NCI-H1417 treated with DMSO at 0.1 percent for 48 hours (cell line): ENCODE measurements at places on chromosomes 1 and 21.

GRCh38 chr1:10726355-10726754, 70.1 kb downstream of the CASZ1 start:
- no peak for DNase-seq

- no peak for DNase-seq
Measured at GRCh38 chr1:153032677-153033308, 1.8 kb downstream of the SPRR1B start.

GRCh38 chr1:96865731-96866685, 144.4 kb downstream of the PTBP2 start:
- DNase-seq: no peak

DNA sequence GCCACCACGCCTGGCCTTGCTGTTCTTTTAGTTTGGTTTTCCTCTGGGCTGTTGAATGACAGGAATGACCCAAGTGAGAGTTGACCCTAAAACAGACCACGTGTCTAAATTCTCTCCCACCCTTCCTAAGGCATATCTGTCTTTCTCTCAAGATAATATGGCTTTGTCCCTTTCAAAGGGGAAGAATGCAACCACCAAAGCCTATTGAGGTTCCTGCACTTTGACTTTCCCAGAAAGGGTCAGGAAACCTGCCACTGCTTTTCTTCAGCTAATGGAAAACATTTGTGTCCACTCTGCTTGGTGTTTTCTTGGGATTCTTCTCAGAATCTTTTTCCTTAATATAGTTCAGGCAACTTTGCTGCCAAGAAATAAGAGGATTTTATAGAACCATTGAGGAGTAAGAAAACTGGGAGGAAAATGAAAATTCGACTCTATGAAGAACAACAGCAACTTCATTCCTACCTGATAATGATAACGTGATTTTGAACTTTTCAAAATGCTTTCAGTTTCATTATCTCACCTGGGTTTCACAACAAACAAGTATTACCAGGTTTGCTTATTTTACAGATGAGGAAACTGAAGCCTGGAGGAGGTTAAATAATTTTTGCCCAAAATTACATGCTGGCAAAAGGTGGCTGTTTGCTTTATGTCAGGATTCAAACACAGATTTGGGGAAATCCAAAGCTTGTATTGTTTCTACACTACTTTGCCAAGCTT, 6.9 kb downstream of the PLPP3 start:
- no peak for DNase-seq

- no peak for DNase-seq
Measured at GRCh38 chr1:81073580-81073979, 727.2 kb upstream of the ADGRL2 start.

DNA sequence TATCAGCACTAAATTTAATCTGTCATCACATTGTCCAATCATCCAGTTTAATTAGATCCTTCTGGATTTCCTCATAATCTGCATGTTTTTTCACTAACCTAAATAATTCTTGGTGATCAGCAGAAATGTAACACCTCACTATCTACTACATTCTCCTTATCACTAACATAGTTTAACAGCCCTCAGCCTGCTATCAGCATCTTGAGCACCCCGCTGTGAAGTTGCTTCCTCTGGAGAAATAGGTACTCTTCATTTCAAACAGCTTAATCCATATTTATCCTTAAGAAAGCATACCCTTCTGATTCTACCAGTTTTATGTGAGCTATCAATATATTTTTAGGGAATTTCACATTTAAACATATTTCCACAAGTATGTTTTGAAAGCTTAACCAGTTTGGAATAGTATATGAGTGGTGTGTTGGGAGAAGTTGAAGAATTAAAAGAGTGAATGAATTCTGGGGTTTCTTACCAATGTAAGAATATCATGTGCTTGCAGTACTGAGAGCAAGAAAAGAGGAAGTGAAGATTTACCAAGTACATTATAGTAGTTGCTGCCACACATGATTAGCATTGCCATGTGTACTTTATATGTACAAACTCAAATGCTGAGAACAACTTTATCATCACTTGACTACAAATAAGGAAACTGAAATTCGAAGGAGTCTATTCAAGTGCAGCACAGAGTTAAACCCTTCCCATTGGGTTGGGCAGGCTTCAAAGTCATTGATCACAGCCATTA, 771.1 kb upstream of the ADGRL4 start:
- DNase-seq: no peak

DNA sequence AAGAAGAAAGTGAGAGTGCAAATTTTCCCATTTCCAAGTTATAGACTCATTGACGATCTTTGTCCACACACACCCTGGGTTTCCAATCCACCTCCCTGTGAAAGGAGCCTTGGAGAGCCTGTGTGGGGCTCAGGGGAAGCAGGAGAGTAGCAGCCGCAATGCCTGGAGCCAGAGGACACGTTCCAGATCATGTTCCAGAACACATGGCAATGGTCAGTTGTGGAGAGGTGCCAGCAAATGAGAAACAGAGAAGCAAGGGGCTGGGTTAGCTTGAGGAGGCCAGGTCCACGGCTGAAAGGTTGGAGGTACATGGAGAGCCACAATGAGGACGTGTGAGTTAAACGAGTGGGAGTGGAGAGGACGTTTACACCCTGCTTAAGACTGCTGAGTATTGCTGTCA, 33.0 kb upstream of the SIPA1L2 start:
- DNase-seq: no peak

DNA sequence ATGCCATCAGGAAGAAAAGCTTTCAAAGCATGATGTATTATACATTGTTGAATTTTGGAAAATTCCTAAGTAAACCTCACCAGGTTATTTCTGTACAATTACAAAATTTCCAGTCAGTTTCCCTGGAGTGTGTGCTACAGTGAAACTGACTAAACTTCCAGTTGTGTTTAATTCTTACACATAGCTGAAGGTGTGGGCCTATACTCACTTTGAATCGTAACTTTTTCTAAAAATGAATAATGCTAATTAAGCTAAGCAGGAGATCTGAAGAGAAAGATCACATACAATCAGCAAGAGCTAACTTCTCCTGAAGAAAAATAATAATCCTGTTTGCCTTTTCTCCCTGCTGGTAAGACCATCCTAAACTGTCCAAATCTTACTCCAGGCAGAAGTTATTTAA, 537.2 kb upstream of the PBX1 start:
- DNase-seq: no peak

- no peak for DNase-seq
Measured at GRCh38 chr1:167767761-167768160, 46.0 kb downstream of the MPZL1 start.

DNA sequence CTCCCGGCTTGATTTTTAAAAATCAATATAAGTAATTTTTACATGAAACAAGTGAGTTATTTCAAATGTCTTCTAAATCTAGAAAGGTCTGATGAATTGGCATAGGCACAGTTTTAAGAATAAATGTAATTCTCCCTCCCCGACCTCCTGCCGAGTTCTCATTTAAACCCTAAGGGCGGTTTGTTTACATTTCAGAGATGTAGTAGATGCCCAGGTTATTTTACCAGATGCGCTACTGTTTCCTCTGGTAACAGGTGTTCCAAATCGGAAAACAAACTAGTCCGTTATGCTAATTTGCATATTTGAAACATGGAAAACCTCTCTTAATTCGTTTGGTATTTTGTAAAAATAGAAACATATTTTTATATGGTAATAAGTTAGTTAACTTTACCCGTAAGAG, 53.8 kb upstream of the CFAP126 start:
- no peak for DNase-seq

DNA sequence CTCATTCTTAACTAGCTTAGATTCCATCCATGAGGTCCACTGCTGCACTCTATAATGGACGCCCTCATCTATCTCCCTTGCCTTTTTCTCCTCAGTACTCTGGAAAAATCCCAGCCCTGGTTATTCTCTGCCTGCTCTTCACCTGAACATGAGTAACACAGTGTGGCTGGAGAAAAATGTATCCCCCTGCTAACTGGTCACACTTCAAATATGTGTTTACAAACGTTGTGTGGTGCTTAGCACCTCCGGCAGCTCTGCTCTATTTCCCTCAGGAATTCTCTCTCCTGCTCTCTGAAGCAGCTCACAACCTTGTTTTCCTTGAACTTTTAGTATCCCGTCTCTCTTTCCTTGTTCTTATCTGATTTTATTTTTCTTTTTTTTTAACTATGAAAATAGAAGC, 4.1 kb downstream of the SCCPDH start:
- no peak for DNase-seq

DNA sequence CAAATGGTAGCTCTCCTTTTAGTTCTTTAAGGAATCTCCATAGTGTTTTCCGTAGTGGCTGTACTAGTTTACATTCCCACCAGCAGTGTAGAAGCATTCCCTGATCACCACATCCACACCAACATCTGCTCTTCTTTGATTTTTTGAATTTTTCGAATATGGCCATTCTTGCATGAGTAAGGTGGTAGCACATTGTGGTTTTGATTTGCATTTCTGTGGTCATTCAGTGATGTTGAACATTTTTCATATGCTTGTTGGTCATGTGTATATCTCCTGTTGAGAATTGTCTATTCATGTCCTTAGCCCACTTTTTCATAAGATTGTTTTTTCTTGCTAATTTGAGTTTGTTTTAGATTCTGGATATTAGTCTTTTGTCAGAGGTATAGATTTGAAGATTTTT, 84.6 kb upstream of the B3GALT2 start:
- DNase-seq: no peak

- no peak for DNase-seq
Measured at GRCh38 chr1:5273280-5274003, 619.0 kb downstream of the AJAP1 start.

- DNase-seq: no peak
Measured at GRCh38 chr1:92043621-92044020, 13.8 kb downstream of the EPHX4 start.

GRCh38 chr1:174839211-174839610, 160.5 kb upstream of the CACYBP start:
- DNase-seq: no peak

DNA sequence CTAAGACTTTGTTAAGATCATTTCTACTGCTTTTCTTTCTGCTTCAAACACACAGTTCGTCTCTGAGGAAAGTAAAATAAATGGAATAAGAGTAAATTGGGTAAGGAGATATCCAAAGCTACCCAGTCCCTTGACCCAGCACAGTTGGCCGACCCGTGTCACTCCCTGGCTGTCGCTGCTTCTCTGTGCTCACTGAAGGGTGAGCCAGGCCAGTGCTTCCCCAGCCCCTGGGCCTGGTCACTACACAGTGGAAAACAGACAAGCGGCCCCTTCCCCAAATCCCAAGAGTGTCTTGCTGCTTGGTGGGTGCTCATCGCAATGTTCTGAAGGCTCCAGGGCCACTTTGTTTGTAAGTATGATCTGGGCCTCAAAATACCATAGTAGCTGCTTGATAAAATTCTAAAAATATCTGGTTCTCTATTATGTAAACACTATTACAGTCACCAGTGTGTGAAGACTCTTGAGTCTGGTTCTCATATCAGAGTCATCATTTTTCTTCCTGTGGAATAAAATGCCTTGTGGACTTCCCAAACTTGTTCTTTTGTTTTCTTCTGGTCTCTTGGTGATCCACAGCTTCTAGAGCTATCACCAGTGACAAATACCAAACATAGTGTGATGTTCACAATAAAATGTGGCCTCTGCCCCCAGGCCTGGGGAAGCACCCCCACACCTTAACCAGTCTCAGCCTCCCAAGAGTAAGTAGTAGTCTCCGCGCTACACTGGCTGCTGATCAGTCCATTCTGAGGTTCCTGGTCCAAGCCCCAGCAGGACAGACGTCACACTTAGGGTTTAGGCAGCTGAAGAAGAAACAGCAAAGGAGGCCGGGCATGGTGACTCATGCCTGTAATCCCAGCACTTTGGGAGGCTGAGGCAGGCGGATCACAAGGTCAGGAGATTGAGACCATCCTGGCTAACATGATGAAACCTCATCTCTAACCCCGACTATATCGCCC, 106.2 kb downstream of the DHRS3 start:
- DNase-seq: no peak

GRCh38 chr1:90210633-90211491, 216.0 kb downstream of the ZNF326 start:
- no peak for DNase-seq

DNA sequence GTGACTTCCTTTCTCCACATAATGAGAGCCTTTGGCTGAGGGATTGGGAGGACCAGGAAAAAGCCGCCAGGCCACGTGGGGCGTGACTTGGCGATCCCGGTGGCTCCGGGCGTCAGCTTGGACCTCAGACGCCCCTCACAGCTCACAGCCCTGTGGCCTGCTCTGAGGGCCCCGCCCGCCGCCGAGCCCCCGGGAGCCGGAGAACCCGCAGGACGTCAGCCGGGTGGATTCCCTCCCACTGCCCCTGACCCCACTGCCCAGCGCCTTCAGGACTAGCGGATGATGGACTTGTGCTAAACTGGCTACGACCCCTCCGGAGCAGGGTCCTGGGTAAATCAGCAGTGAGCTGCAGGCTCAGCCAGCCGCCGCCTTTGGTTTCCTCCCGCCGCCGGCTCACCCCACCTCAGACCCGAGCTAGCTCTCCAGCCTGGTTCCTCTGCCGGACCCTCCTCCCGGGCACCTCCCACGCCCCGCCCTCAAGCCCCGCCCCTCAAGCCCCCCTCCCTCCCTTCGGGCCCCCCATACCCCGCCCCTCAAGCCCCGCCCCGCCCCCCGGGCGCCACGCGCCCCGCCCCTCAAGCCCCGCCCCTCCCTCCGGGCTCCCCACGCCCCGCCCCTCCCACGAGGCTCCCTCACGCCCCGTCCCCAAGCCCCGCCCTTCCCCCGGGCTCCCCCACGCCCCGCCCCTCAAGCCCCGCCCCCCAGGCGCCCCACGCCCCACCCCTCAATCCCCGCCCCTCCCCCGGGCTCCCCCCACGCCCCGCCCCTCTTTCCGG, 10.0 kb upstream of the FAAP20 start:
- DNase-seq: no peak

- DNase-seq: no peak
Measured at GRCh38 chr1:191851799-191852595, 306.3 kb upstream of the RGS18 start.

- no peak for DNase-seq
Measured at GRCh38 chr1:151991663-151992302, 1.9 kb downstream of the S100A10 start.

- DNase-seq: no peak
Measured at GRCh38 chr1:228141226-228142044, 1.4 kb downstream of the GUK1 start.

- DNase-seq: no peak
Measured at GRCh38 chr21:41410767-41411448, 15.1 kb upstream of the MX1 start.

DNA sequence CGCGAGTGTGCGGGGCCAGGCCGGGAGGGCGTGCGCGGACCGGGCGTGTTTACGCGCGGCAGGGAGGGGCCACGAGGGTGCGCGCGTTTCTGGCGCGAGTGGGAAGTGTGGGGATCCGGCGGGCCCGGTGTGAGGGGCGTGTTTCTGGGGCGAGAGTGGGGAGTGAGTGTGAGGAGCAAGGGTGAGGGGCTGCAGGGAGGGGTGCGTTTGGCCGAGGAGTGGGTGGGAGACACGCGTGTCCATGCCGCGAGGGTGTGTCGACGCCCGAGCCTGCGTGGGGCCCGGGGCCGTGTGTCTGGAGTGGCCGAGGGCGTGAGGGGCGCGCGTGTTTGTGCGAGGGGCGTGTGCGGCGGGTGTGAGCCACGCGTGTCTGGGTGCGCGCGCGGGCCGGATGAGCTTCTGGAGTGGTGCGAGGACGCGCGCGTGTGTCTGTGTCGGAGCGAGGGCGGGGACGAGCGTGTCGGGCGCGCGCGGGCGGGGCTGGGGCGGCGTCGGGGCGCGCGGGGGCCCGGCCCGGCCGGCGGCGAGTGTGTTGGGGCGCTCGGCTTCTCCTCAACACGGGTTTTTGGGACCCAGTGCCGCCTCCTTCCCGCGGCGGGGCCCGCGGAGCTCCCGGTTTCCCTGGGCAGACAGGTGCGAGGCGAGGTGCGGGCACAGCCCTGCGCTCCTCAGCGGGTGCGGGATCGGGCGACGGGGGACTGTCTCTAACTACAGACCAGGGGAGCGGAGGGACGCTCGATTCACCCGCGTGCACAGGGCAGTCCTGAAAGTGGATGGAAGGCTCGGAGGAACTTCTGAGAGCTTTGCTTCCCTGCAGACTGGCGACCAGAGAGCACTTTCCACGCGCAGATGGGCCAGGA, 65.8 kb upstream of the VAMP3 start:
- no peak for DNase-seq
